Glomerular endothelial cell (primary cell): ENCODE measurements at places on chromosomes 6 and 20.
A peak's percentile ranks its signal among the peaks of the same experiment; 100 is the strongest.

GRCh38 chr6:157405986-157406385 is 25.0 kb downstream of the ZDHHC14 start:
- peak; percentile 9 for DNase-seq

- peak; percentile 34 for DNase-seq
These were observed 47.4 kb downstream of the TRMT11 start for GRCh38 chr6:126033696-126034095.

DNA sequence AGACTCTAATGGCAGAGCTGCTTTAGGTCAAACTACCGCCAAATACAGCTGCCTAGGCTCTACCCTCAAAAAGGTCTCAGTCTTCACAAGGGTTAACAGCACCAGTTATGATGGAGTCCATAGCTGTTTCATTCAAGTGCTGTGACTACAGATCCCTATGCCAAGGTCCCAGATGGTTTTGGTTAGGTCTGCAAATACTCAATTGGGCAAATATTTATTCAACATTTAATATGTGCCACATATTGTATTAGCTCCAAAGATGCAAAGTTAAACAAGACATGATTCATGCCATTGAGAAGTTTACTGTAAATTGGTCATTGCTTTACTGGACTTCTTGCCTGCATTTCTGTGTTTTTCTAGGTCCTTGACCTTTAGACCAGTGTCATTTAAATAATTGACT is 55.8 kb upstream of the TFAP2D start:
- no peak for DNase-seq

DNA sequence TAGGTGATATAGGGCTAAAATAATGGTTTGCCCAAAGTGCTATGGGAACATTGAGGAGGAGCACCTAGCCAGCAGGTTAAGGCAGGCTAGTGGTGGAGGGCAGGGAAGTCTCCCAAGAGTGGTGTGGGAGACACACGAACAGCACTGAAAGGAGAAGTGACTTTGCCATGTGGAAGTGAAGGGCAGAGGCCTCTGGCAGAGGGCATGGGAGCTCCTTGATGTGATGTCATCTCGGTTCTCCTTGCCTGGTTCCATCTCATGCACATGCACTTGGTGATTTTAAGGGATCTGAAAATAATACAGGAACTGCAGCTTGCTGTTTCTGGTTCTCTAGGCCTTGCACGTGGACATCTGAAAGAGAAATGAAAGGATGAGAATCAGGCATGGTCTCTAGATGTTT is 4.7 kb upstream of the MAP3K4 start:
- no peak for DNase-seq

- DNase-seq: no peak
These were observed 238.9 kb downstream of the PRL start for GRCh38 chr6:22057962-22058361.

DNA sequence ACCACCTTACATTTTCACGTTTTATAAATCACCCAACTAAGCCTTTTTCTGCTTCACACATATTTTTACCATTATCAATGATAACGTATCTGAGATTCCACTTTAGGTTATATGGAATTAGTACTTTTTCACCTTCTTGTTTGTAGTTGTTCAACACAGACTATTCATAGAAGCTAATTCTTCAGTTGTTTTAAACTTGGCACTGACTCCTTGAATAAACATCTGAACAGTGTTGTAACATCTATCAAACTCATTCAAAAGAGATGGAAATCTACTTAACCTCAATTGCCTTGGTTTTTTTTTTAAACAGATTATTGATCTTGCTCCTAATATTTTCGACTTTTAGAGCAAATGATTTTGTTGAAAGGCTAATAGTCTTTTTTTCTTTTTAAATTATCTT is 34.2 kb downstream of the PTPRA start:
- no peak for DNase-seq

DNA sequence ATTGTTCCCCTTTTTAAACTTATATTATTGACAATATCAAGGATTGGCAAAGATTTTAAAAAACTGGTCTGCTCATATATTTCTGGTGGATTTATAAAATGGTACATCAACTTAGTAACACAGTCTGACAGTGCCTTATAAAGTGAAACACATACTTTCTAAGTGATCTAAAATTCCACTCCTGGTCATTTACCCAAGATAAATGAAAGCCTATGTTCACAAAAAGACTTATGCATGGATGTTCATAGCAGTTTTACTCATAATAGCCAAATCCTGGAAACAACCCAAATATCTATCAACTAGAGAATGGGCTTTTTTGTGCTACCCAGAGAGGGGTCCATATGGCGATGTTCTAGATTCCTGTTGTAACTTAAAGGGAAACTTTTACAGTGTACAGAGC is 222.4 kb upstream of the FAM83B start:
- no peak for DNase-seq

GRCh38 chr6:71977884-71978283 is 91.5 kb downstream of the RIMS1 start:
- DNase-seq: no peak

GRCh38 chr20:10119336-10119735 is 84.5 kb downstream of the ANKEF1 start:
- no peak for DNase-seq
